Spleen (tissue), 13 donors: ENCODE measurements at places on chromosomes 4 and X. TPM values are rescaled to one million over a fixed set of nuclear protein-coding genes. Genes with fewer than 3 reads are reported as not detected.

UGT2A1 gene
- not detected for total RNA-seq

FHIP1A gene
- total RNA-seq: 2.6 TPM

ARR3 gene
- not detected for total RNA-seq

UCHL1 gene
- total RNA-seq: 3.5 TPM

BCAP31 gene
- total RNA-seq: 132 TPM

- DNase-seq: no peak
- H3K27me3 ChIP-seq: no peaks in the 10 kb centered on the region
- no peaks in the 10 kb centered on the region for H3K4me1 ChIP-seq
- peak overlapping the region; percentile 94 for H3K27ac ChIP-seq
Observed at GRCh38 chrX:154399527-154400368, 1.6 kb downstream of the RPL10 start.

DNA sequence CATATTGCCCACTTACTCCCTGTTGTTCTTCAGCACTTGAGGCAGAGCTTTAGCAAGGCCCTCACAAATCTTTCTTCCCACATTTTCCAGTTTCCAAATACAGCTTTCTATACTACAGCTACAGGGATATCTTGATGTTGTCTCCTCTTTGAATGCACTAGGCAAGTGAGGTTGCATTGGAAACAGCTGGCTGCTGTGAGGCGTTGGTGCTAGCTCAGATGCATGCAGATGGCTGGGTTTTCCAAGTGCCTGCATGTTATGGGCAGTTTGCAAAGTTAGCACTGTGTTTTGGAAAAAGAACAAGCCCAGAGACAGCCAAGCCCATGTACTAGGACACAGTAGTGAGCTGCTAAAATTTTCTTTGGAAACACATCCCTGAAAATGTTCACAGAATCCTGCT, 315.1 kb upstream of the RASGEF1B start:
- no peak overlapping the region for H3K4me3 ChIP-seq
- H3K4me1 ChIP-seq: peaks cover 5% of the 10 kb centered on the region
- no peak for DNase-seq
- H3K27ac ChIP-seq: peak overlapping the region; percentile 52

- no peak for DNase-seq
- no peaks in the 10 kb centered on the region for H3K27me3 ChIP-seq
- no peak overlapping the region for H3K27ac ChIP-seq
Observed at GRCh38 chr4:87559090-87559837, 30.1 kb upstream of the SPARCL1 start.

- H3K4me1 ChIP-seq: peaks cover 13% of the 10 kb centered on the region
- no peak overlapping the region for H3K4me3 ChIP-seq
- H3K27me3 ChIP-seq: peaks cover 70% of the 10 kb centered on the region
- H3K27ac ChIP-seq: no peak overlapping the region
- no peaks in the 10 kb centered on the region for H3K36me3 ChIP-seq
Observed at GRCh38 chr4:144647590-144647989, 1.6 kb downstream of the HHIP start.

DNA sequence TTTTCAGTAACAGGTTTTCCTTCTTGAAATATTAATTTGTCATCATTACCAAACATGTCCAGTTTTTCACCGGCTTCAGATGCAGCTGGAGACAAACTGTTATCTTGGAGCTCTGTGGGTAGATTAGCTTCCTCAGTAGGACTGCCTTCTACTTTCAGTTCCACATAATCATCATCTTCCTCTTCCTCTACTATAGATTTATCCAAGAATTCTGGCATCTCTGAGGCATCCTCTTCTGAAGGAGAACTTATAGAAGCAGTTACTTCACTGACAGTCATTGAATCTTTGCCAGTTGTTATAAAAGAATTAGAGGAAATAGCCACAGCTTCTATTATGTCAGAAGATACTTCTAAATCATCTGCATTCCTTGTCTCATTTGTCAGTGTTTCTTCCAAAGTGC, 162.9 kb downstream of the LRBA start:
- no peak overlapping the region for H3K27ac ChIP-seq
- no peaks in the 10 kb centered on the region for H3K4me1 ChIP-seq
- no peaks in the 10 kb centered on the region for H3K27me3 ChIP-seq

- no peaks in the 10 kb centered on the region for H3K36me3 ChIP-seq
- no peaks in the 10 kb centered on the region for H3K27me3 ChIP-seq
- no peak overlapping the region for H3K27ac ChIP-seq
- H3K4me1 ChIP-seq: no peaks in the 10 kb centered on the region
- no peak for DNase-seq
Observed at GRCh38 chr4:157012781-157013180, 41.2 kb upstream of the PDGFC start.

- H3K27ac ChIP-seq: no peak overlapping the region
- no peaks in the 10 kb centered on the region for H3K27me3 ChIP-seq
- DNase-seq: no peak
- H3K36me3 ChIP-seq: no peaks in the 10 kb centered on the region
- no peak overlapping the region for H3K4me3 ChIP-seq
Observed at GRCh38 chr4:47642191-47642830, 157.2 kb downstream of the ATP10D start.

DNA sequence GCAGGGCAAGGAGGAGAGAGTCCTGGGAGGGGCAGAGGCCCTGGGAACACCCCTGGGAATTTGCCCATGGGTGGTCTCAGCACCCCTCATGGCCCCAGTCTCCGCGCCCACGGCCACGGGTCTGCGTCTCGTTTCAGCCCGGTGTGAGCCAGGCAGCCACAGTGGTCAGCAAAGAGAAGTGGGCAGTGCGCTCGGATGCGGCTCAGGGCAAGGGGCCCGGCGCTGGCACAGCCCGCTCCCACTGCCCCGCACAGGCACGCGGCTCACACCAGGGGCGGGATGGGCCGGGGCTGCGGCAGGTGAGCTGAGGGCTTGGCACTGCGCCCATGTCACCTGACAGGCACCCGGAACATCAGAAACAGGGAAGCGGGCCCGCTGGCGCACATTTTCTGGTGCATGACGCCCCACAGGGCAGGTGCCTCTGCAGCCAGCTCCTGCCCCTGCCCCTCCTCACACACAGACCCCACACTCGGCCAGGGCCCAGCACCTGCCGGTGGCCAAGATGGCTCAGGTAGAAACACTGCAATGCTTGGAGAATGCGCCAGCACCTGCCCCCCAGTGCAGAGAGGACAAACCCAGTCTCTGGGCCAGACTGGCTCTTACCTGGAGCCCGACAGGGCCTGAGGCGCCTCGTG, 41.9 kb upstream of the MXD4 start:
- peak; percentile 64 for DNase-seq
- H3K4me1 ChIP-seq: no peaks in the 10 kb centered on the region
- no peaks in the 10 kb centered on the region for H3K27me3 ChIP-seq

GRCh38 chr4:649751-650310, 24.2 kb downstream of the ATP5ME start:
- peak; percentile 63 for DNase-seq
- no peak overlapping the region for H3K27ac ChIP-seq
- H3K4me3 ChIP-seq: no peak overlapping the region
- H3K27me3 ChIP-seq: peaks cover 44% of the 10 kb centered on the region
- H3K36me3 ChIP-seq: no peaks in the 10 kb centered on the region
